ENCODE measurements at places on chromosomes 5 and 9.
A peak's percentile ranks its signal among the peaks of the same experiment; 100 is the strongest.

DNA sequence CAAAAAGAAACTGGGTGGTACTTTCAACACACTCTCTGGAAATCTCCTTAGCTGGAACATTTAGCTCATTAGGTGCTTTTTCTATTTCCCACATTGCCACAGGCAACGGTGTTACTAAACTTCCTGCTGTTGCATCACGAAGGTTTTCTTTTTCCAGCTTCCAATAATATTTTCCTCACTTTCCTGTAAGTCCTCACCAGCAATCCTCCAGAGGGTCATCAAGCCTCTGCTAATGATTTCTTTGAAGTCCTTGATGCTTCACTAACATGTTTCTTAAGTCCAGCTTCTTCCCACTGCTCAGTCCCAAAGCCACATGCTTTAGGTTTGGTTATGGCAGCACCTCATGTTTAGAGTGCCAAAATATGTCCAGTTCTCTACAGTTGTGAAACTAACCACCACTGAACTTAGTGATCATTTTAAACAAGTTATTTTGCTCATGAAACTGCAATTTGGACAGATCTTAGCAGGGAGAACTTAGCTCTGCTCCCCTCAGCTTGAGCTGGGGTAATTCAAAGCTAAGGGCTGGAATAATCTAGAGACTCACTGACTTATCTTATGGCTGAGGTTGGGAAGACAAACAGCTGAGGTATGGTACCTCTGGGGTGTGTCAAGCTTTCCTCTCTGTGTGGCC is 39.9 kb upstream of the RETREG1 start:
- no peak for DNase-seq

DNA sequence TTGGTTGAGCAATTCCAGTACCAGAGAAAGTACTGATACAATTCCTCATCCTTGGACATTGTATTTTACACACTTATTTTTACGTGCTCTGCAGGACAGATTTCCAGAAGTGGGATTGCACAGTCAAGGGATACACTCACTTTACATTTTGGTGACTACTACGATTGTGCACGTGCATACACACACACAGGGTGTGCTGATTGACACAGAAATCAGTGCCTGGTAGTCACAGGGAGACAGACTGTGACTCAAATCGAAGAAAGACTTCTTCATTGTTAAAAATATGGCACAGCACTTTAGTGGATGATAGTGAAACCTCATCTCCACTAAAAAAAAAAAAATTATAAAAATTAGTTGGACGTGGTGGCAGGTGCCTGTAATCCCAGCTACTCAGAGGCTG is 1.5 kb downstream of the GARIN3 start:
- no peak for DNase-seq

DNA sequence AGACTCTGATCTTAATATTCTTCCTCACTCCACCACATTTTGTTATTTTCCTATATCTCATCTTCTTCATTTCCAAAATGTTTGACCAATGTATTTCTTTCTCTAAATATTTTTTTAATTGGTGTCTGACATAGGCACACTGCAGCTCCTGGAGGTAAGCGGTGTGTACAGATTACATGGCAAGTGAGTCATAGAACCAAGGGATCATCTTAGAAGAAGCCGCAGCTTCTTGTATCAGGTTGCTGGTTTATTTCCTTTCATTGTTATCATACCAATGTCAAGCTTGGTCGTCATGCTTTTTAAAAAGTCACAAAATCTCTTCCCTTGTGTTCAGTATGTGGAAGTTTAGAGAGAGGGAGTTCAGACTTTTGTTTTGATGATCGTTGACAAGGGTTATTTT is 526.1 kb upstream of the CDH18 start:
- no peak for DNase-seq

GRCh38 chr9:70902692-70903131 is 218.7 kb downstream of the TRPM3 start:
- peak; percentile 7 for DNase-seq

GRCh38 chr5:114185274-114185673 is 176.6 kb upstream of the KCNN2 start:
- peak; percentile 11 for DNase-seq

DNA sequence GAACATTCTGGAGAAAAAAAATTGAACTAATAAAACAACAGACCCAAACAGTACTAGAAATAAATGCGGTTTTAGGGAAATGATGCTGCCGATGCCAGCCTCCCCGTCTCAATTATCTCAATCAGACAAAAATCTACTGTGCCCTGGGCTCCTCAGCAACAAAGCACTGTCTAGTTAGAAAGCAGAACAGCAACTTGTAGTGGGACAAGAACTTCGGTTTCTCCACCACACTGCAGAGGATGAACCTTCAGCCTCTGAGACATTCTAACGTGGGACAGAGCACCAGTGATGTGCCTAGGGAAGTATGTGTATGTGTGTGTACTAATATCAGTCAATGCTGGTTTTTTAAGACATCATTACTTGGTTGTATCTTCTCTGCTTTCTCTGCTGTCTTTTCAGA is 11.1 kb upstream of the CAST start:
- no peak for DNase-seq

- DNase-seq = peak; percentile 21
These were observed 57.3 kb downstream of the ARSB start for GRCh38 chr5:78927657-78928282.

DNA sequence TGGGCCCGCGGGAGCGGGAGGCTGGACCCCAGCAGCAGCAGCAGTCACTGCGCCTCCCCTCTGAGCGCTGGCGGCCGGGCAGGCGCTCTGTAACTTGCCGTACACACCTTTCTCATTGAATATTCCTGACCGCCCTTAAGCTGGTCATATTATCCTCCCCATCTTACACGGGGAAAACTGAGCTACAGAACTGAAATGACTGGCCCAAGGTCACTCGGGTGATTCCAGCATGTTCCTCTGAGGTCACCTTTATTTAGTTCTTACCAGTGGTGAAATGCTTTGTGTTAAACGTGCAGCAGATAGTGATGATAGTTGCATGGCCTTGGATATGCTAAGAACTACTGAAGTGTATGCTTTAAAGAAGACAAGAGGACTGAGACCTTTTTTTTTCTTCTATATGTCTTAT is 607 bp downstream of the UQCRQ start:
- no peak for DNase-seq

- DNase-seq = peak; percentile 93
These were observed 51.7 kb upstream of the SEMA6A start for GRCh38 chr5:116626272-116626723.

DNA sequence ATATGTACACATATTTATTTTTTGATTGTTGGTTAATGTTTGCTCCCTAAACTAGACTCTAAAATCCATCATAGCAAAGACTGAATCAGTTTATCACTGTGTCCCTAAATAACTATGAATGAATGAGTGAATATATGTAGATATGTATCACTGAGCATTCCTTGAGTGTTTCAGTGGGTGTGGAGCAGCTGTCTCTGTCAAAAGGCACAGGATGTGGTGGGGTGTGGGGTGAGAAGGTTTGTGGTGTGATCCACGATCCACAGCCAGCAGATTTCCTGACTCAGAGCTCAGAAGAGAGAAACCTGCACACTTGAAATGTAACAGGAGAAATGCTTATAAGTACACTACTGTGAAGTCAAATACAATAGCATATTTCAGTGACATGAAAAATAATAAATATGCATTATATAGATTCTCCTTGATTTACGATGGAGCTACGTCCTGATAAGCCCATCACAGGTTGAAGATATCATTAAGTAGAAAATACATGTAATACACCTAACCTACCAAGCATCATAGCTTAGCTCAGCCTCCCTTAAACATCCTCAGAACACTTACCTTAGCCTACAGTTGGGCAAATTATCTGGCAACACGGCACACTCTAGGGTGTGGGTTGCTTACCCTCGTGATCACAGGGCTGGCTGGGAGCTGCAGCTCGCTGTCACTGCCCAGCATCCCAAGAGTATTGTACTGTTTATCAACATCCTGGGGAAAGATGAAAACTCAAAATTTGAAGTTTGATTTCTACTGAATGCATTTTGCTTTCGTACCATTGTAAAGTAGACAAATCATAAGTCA is 287.0 kb downstream of the GAS1 start:
- DNase-seq = no peak

DNA sequence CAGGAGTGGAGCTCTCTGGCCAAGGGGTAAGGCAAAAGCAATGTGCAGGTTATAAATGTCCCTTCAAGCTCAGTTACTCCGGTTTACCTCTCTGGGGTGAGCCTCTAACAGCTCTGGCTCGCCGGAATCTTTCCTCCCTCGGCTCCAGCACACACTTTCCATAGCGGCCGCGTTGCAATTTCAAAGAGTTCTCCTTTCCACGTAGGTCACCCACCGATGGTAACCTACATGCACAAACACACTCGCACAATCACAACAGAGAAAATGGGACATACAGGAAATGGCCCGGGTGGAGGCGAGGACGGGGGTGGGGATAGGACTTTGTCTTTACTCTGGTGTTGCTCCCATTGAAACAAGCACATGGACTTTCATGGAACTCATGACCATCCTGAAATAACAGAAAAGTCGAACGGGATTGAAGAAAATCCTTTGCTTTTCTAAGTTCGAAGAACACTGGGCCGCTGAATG is 1.2 kb downstream of the LHFPL2 start:
- no peak for DNase-seq

DNA sequence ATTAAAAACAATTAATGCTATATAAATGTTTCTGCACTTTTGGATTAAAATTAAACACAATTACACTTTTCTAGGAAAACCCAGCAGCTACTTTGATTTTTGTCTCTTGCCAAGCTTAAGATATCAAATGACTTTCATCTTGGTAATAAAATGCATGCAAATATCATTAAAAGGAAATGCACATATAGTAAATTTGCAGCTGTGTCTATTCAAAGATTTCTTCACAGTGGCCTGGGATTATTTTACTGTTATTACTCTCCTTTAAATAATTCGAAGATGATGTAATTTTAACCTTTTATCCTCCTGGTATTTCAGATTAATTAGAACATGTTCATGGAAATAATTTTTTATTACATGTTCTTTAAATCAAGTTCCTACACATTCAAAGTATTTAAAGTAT is 529.5 kb upstream of the RGMB start:
- DNase-seq = no peak

DNA sequence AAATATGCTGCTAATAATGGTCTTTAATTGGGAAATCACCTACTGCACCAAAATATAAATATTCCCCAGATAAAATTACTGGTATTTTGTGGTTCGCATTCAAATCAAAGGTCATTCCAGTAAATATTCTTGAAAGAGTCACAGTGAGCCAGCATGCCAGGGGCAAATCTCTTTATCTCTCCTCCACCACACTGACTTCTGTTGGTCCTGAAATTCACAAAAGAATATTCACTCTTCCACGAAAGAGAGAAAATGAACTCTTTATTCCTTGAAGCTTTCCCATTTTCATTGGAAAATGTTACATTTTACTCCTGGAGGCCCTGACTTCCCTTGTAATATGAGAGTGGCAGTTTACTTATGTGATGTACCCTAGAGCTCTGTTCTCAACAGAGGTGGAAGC is 39.7 kb downstream of the ZNF366 start:
- no peak for DNase-seq

DNA sequence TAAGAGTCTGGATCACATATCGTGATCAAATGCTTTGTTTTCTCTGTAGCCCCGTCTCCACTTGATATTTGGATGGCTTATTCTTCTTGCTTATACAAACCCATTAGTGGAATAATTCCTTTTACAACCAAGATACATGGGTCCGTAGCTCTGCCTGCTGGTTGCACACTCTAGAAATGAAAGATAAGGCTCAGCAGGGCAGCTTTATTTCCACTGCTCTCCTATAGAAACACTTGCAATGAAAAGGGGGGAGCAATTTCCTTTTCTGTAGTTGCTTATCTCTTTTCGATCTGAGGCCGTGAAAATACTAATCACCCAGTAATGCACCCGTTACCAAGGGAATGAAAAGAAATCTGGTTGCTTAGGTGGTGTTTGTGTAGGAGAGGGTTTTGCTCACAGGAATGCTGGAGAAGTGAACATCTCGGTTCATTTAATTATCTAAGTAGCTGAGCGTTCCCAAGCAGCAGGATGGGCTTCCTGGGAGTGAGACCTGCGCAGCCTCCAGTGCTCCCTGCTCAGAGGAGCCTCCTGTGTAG is 131.7 kb downstream of the ADAMTS16 start:
- DNase-seq = no peak

DNA sequence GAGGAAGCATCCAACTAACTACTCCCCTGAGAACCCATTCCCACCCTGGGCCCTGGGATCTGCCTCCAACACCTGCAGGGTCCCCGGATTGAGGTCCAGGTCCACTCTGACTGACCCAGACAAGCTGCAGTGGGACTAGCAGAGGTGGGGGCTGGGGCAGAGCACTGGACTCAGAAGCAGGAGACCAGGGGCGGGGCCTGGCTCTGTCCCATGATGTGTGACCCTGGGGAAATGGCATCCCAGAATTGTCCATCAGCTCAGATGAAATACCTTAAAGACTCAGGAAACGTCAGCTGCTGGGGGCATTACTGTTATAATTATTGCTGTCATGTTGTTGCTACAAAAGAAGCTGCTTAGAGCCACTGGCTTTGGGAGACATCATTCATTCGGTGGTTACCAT is 202.4 kb downstream of the C9orf50 start:
- no peak for DNase-seq

DNA sequence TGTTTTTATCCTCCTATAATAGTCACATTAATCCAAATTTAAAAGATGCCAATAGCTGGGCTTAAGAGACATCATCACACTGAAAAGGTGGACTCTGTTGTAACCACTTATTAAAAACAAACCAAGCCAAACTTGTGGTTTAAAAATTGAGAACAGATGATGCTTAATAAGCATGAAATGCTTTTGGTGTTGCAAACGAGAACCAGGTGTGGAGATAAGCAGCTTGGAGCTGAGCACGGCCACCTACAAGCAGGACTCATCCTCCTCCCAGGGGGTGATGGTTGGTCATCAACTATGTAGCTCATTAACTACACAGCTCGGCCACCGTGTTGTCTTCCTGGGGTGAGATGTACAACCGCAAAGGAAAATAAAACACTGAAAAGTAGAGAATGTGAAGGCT is 154.4 kb downstream of the NPR3 start:
- DNase-seq = no peak

DNA sequence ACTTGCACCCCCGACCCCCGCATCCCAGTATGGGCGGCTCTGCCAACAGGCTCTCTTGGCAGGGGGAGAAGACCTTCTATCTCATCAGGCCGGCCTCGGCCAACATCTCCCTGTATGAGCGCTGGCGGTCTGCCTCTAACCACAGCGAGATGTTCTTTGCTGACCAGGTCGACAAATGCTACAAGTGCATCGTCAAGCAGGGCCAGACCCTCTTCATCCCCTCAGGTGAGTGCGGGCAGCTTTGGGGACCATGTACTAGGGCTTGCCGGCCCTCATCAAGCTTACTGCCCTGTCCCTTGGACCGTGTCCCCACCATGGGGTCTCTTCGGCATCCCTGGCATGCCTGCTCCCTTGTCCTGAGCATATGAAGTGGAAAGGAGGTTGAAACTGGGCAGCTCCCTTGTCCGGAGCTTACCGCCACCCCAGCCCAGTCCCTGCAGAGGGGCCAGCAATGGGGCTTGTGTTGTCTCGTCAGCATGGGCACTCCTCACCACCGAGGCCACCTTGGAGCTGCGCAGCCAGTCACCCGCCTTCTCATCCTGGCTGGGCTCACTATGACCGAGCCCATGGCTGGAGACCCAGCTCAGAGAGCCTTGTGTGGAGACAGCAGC is 78.1 kb downstream of the PHF2 start:
- DNase-seq = no peak

GRCh38 chr9:135559606-135560005 is 1.9 kb upstream of the PAEP start:
- no peak for DNase-seq

All from stomach (tissue), 19 donors.